ENCODE measurements at places on chromosomes 7 and 10. TPM values are rescaled to one million over a fixed set of nuclear protein-coding genes. Genes with fewer than 3 reads are reported as not detected.

CYP3A4 gene
- not detected for total RNA-seq

AS3MT gene
- total RNA-seq = not detected

KAZALD1 gene
- 0.18 TPM for total RNA-seq

KNDC1 gene
- total RNA-seq = not detected

STEAP1B gene
- total RNA-seq = 0.20 TPM

ADIRF gene
- not detected for total RNA-seq

STEAP2 gene
- not detected for total RNA-seq

TRIL gene
- total RNA-seq = not detected

GBF1 gene
- total RNA-seq = 39.2 TPM

CACNA2D1 gene
- not detected for total RNA-seq

PDIA4 gene
- total RNA-seq = 92.1 TPM

GIMAP4 gene
- total RNA-seq = 57.3 TPM

SHH gene
- total RNA-seq = not detected

HNRNPF gene
- 562 TPM for total RNA-seq

TPK1 gene
- 19.0 TPM for total RNA-seq

NME8 gene
- not detected for total RNA-seq

CCL24 gene
- not detected for total RNA-seq

SH2D4B gene
- 0.11 TPM for total RNA-seq

GSAP gene
- total RNA-seq = 2.0 TPM

LRIT1 gene
- not detected for total RNA-seq

ST8SIA6 gene
- total RNA-seq = not detected

VAX1 gene
- total RNA-seq = not detected

CCDC146 gene
- total RNA-seq = 1.5 TPM

TBRG4 gene
- total RNA-seq = 198 TPM

OR6B1 gene
- not detected for total RNA-seq

PIK3AP1 gene
- total RNA-seq = 6.7 TPM

PTPRZ1 gene
- not detected for total RNA-seq

SPACDR gene
- total RNA-seq = 1.00 TPM

PVRIG gene
- 24.5 TPM for total RNA-seq

RBM48 gene
- total RNA-seq = 18.0 TPM

PDK4 gene
- total RNA-seq = 0.74 TPM

CALHM3 gene
- not detected for total RNA-seq

ZPBP gene
- total RNA-seq = 0.22 TPM

RHBDD2 gene
- total RNA-seq = 39.8 TPM

GRM3 gene
- total RNA-seq = not detected

SLC18A3 gene
- total RNA-seq = not detected

CCDC3 gene
- not detected for total RNA-seq

CPA5 gene
- 1.0 TPM for total RNA-seq

NDUFA5 gene
- 66.3 TPM for total RNA-seq

AOAH gene
- 26.4 TPM for total RNA-seq

IGF2BP3 gene
- total RNA-seq = 0.04 TPM

HOXA2 gene
- not detected for total RNA-seq

WDFY4 gene
- 0.35 TPM for total RNA-seq

CAPZA2 gene
- 170 TPM for total RNA-seq

AMPH gene
- total RNA-seq = not detected

ENO4 gene
- total RNA-seq = not detected

OPALIN gene
- not detected for total RNA-seq

OR2A12 gene
- total RNA-seq = not detected

ATG9B gene
- 4.2 TPM for total RNA-seq

PKD2L1 gene
- not detected for total RNA-seq

SRGN gene
- total RNA-seq = 659 TPM

All from CD8-positive, alpha-beta memory T cell (primary cell).